ENCODE measurements at places on chromosomes 7 and 10.

- no peak for DNase-seq
Observed at GRCh38 chr7:40990841-40991240, 712.0 kb downstream of the INHBA start.

DNA sequence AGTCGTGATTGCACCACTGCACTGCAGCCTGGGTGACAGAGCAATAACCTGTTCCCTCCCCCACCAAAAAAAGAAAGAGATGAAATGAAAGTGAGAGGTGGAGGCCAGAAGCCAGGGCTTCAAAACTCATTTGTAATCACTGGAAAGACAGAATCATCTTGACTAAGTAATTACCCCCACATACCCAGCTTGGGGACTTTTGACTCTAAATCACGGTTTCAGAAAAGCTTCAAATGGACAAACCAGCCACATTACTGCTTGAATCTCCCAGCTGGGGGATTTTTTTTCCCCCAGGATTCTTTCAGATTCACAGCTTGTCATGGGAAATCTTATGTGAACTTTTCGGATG is 361.0 kb downstream of the FRMD4A start:
- no peak for DNase-seq

DNA sequence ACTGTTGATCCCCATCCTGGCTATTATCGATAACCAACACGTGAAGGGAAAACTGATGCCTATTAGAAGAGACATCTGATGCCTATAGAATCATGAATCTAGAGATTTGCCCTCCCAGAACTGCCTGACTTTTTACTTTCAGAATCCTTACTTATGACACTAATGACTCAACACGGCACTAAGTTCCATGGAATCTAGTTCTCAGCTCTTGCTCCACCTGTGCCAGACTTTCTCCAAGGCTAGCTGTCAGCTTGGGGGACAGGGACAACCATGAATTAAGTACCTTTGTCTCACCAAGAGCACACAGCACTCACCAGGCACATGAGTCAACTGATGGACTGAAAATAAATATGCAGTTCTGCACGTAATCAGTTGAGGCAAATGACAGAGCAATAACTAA is 184.2 kb downstream of the FRMD4A start:
- no peak for DNase-seq

- no peak for DNase-seq
Observed at GRCh38 chr7:24881623-24882022, 98.4 kb downstream of the OSBPL3 start.

DNA sequence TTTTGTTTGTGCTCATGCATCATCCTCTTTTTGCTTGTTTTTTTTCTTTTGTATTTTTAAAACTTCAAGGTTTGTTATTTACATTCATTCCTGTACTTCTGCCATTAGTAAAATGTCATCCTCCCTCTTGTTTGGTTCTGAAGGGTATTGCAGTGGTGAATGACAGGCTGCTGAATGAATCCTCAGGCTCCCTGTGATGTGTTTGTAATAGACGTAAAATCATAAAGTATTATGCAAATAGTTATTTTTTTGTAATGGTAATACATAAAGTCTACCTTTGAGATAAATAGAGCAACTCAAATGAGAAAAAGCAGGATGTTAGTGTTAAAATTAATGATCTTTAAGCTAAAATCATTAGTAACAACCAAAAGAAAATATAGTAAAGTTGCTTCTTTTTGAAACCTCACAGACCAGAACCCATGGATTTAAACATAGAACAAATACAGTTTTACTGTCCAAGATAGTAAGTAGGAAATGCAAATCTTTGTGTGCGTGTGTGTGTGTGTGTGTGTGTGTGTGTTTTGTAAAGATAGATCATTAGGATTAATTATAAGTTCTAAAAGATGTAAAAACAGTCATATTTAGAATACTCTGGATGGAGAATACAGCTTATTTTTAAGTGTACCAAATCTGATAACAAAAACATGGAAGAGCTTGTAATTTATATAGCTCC is 4.5 kb downstream of the GLCCI1 start:
- DNase-seq, result no peak

GRCh38 chr10:33258967-33259366 is 75.5 kb downstream of the NRP1 start:
- no peak for DNase-seq

DNA sequence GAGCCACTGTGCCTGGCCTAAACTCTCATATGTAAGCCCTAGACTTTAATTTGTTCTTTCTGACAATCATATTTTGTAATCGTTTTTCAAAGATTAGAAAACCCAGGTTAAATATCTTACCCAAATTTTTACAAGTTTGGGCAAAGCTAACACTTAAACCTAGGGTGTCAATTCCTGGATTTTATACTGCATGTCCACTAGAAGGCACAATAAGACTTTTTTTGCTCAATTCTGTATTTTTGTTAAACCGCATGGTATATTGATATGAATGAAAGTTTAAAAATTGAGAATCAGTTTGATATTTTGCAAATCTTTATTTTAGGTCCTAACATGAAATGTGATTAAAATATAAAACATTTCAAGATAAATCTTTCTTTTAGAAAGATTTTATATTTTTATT is 29.3 kb downstream of the DYNC2I1 start:
- DNase-seq, result no peak

- no peak for DNase-seq
Observed at GRCh38 chr7:69668339-69668870, 70.1 kb downstream of the AUTS2 start.

GRCh38 chr10:112898540-112899390 is 51.3 kb upstream of the TCF7L2 start:
- no peak for DNase-seq

- DNase-seq, result no peak
Observed at GRCh38 chr10:48742891-48743860, 58.5 kb downstream of the WDFY4 start.

Measured in NCI-H1417 treated with DMSO at 0.1 percent for 48 hours (cell line).